Non-pigmented ciliary epithelial cell (primary cell): ENCODE measurements at places on chromosomes 11 and 22.
A peak's percentile ranks its signal among the peaks of the same experiment; 100 is the strongest.

DNA sequence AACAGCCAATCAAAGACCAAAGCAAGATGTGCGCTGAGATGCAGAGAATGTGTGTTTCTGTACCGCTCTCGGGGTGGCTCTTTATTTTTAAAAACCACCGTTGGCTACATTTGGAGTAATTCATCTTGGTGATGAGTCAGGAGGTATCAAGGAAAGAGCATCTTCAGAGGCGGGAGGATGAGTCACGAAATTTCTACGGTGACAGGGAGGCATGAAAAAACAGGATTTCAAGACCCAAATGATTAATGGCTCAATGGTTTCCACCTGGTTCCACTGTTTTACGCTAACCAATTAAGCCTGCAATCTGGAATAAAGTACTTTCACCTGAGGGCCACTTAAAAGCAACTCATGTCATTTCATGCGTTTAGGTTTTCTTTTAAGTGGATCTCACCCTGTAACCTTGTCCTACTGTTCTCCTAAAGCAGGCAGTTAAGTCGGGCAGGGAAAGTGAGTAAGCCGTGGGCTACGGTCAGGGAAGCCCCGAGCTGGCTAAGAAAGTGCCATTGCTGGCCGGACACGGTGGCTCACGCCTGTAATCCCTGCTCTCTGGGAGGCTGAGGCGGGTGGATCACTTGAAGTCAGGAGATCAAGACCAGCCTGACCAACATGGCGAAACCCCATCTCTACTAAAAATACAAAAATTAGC is 74.6 kb downstream of the CELSR1 start:
- DNase-seq, result peak; percentile 35

DNA sequence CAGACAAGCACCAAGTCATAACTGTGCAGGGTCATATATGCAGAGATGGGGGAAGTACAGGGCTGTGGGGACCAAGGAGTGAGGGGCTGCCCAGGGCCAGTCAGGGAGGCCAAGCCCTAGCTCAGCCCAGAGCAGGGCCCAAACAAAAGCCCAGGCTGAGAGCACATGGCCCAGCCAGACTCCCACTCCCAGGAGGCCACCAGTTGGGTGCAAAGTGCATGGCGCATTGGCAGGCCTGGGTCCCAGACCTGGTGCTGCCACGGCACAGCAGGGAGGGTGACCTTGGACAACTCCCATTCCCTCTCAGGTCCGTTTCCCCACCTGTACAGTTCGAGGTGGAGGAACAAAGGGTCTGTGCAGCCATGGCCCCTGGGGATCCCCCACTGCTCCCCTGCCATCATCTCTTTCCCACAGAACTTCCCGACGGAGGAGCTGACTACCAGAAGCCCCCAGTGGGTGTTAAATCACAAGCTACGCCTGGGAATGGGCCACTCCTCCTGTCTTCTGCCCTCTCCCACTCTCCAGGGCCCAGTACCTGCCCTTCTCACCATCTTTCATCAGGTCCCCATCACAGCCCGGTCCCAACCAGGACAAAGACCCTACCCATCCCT is 608 bp downstream of the NIPSNAP1 start:
- no peak for DNase-seq

GRCh38 chr22:41940832-41941765 is 5.9 kb downstream of the CENPM start:
- DNase-seq, result peak; percentile 44

- no peak for DNase-seq
Measured at GRCh38 chr22:44926124-44926475, 83.7 kb downstream of the PHF21B start.

DNA sequence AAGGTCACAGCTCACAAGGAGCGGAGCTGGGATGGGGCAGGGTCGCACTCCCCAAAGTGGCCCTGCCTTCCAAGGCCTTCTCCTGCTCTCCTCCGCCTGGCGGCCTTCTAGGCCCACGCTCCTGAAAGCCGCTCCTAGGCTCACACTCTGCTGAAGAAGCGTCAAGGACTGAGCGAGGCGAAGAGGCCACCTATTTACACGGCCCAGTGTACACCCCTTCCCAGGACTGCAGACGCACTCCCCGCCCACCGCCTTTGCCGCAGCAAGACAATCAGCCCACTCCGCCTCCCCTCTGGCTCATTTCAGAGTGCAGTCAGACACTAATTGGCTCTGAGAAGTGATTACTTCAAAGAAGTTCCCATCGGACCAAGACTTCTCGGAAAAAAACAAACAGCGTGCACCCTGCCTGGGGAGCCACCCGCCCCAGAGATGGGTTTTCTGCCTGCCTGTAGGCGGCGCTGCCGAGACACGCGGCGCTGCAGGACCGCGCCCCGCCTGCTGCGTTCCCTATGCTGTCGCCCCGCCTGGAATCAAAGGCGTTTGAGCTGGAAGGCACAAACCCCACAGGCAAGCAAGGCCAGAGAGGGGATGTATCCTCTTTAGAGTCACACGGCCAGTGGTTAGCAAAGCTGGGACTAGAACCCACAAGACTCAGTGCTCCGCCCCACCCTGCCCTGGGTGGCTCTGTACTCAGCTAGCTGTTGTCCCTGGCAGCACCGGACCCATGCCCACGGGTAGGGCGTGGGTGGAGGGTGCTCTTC is 414.8 kb downstream of the BUD13 start:
- no peak for DNase-seq

- DNase-seq, result no peak
Measured at GRCh38 chr11:72431846-72432245, 2.5 kb downstream of the CLPB start.

GRCh38 chr11:90363739-90364138 is 140.9 kb upstream of the CHORDC1 start:
- no peak for DNase-seq

GRCh38 chr11:79616392-79616851 is 175.6 kb upstream of the TENM4 start:
- no peak for DNase-seq

DNA sequence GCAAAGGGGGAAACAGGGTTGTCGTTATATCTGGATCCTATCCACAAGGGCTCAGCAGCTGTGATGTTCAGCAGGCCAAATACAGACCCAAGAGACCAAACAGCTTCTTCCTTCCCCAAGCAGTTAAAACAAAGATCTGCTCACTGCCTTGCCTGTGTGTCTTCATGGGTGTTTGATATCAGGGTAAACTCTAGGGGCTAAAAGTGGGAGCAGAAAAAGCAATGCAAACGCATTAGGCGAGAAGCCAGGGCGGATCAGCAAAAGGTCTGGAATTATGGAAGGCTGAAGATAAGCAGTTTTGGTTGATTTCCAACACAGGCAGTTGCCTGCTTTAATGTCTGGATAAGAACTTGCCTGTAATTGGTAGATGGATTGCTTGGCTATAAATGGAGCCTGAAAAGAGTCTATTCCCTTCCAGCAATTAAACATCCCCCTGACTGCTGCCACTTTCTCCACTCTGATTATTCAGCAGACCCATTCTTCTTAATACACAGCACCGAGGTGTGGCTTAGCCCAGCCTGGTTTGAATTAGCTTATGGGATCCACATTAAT is 126.3 kb downstream of the COMMD9 start:
- DNase-seq, result no peak

GRCh38 chr11:12790861-12791616 is 116.8 kb downstream of the TEAD1 start:
- DNase-seq, result no peak

GRCh38 chr11:86801364-86801763 is 1.0 kb downstream of the PRSS23 start:
- no peak for DNase-seq

DNA sequence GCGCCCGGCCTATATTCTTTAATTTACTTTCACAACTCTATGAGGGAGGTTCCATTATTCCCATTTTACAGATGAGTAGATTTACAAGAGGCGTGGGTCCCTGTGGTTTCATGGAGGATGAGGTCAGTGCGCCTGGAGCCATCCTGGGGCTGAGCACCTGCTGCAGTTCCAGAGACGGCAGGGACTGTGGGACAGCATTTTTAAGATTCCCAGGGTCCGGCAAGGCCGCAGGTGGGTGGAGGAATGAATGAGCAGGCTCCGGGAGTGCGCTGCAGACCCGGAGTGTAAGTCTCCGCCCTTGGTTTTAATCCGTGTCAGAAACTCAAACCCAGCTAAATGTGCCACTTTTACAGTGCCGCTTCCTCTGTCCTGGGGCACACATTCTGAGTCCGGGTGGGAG is 4.1 kb upstream of the CHRM1 start:
- DNase-seq, result no peak

GRCh38 chr11:126476977-126477376 is 121.5 kb downstream of the ST3GAL4 start:
- DNase-seq, result no peak

DNA sequence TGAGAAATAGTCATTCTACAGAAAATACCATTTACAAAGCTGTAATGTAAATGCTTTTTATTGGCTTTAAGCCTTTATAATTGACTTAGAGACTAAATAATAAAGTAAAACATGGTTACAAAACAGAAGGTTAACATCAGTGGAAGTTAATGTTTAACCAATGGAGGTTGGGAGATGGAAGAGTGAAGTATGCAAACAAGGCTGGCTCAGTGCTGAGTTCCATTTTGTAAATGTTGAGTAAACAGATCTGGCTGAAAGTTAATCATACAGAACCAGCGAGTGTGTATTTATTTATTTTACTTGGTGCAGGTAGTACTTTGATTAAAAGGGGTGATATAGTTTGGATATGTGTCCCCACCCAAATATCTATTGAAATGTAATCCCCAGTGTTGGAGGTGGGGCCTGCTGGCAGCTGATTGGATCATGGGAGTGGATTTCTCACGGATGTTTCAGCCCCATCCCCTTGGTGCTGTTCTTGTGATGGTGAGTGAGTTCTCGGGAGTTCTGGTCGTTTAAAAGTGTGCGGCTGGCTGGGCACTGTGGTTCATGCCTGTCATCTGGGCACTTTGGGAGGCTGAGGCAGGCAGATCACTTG is 827.4 kb downstream of the OPCML start:
- DNase-seq, result no peak

DNA sequence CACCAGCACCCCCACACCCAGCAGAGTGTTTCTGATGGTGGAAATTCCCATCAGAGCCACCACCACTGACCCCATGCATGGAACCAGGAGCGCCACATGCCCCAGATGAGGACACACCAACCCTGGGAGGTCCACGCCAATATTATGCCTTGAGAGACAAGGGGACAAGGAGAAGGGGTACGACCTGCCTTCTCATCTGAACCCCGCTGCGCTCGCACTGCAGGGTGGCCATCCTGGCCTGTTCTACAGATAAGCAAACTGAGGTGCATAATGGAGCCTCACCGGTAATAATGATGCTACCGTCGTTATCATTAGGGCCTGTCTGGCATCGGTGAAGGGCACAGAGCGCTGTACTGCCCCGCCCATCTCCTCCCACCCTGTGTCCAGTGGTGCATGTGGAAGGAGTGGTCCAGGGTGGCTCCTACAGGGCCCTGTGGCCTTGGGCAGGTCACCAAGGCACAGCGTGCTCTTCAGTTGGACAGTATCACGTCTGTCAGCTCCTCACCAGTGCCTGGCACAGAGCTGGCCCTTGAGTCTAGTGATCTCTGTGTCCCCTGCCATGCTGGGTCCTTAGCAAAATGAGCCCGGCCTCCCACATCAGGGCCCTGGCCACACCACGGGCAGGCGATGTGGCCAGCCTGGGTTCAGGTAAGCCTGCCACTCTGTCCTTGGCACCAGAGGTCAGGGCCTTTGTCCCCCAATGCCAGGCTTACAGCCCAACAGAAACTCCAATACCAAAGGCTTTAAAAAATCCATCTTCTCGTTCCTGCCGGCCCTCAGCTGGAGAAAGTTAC is 92.2 kb downstream of the PHF21B start:
- DNase-seq, result no peak

GRCh38 chr11:133681901-133682300 is 149.6 kb upstream of the OPCML start:
- no peak for DNase-seq

- no peak for DNase-seq
Measured at GRCh38 chr11:128304666-128305485, 282.5 kb downstream of the ETS1 start.

DNA sequence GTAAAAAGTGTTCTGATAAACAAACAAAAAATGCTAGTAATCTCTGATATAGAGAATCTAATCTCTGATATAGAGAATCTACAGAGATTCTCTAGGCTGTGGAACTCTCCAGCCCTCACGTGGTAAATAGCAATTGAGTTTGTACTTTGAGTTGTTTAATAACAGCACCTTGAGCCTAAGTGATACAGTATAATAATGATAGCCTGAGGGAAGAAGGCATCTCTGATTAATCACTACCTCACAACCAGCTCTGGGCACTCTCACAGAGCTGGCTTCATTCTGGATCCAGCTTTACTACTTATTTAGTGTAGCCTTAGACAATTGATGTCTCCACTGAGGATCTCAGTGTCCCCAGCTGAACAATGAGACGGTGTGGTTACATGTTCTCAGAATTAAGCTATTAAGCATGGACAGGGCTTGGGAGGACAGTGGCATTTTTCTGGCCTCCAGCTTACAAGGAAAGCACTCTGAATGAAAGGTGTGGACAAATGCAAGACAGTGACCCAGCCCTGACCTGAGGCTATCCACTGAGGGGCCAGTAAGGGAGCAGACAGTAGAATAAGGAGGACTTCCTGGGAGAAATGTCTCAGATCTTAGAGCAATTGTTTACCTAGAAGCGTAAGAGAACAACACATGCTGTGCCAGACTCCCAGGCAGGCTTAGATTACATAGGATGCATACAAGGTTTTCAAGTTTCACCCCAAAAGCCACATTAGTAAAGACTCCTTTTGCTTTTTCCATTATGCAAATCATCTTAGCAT is 88.7 kb upstream of the DRD2 start:
- no peak for DNase-seq

DNA sequence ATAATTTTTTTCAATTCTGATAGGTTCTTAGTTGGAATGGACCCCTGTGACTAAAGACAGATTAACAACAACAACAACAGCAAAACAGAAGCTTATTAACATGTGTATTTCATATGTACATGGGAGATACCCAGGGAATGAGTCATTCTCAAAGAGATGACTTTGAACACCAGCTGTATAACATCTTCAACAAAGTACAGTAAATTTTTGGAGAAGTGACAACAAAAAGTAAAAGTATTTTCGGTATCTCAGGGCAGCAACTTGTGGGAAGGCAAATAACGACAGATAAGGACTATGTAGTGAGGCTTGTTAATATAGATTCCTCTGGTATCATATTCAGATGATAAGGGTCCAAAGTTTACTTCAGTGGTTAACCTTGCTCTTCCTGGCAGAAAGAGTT is 573.4 kb upstream of the RAG2 start:
- DNase-seq, result no peak
